ENCODE measurements at places on chromosomes 6 and 20. TPM values are rescaled to one million over a fixed set of nuclear protein-coding genes. Genes with fewer than 3 reads are reported as not detected.

The CGA gene
- total RNA-seq, result not detected

DNA sequence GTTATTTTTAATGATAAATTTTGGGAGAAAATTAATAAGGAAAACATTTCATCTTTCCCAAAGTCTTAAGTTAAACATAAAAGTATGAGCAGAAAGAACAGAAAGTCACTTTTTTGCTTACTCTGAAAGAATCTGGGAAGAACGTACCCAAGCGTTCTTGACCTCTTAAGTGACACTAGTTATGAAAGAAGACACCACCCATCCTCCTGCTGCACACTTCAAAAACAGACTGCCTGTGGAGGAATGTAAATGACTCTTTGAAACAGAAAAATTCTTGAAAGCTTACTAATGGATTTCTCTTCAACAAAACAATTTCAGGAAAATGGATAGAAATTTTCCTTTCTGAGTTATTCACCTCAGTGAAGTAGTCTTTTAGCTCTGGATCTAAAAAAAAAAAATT lies 227.7 kb downstream of the MEI4 start:
- DNase-seq, result peak; percentile 11

GRCh38 chr6:170464524-170464979 lies 88.6 kb downstream of the PSMB1 start:
- no peak for DNase-seq

The ENPP5 gene
- total RNA-seq, result not detected

DNA sequence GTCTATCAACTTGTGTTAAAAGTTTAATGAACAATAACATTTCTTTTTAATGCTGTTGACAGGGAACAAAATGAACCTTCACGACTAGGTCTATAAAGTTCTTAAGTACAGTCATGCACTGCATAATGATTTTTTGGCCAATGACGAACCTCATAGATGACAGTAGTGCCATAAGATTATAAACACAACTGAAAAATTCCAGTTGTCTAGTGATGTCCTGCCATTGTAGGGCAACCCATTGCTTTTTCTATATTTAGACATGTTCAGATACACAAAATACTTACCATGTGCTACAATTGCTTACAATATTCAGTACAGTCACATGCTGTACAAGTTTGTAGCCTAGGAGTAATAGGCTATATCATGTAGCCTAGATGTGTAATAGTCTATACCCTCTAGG lies 93.6 kb downstream of the SYNE1 start:
- DNase-seq, result no peak

The C6orf15 gene
- total RNA-seq, result not detected

GRCh38 chr20:58372806-58373205 lies 16.2 kb upstream of the VAPB start:
- no peak for DNase-seq

The C6orf58 gene
- not detected for total RNA-seq

DNA sequence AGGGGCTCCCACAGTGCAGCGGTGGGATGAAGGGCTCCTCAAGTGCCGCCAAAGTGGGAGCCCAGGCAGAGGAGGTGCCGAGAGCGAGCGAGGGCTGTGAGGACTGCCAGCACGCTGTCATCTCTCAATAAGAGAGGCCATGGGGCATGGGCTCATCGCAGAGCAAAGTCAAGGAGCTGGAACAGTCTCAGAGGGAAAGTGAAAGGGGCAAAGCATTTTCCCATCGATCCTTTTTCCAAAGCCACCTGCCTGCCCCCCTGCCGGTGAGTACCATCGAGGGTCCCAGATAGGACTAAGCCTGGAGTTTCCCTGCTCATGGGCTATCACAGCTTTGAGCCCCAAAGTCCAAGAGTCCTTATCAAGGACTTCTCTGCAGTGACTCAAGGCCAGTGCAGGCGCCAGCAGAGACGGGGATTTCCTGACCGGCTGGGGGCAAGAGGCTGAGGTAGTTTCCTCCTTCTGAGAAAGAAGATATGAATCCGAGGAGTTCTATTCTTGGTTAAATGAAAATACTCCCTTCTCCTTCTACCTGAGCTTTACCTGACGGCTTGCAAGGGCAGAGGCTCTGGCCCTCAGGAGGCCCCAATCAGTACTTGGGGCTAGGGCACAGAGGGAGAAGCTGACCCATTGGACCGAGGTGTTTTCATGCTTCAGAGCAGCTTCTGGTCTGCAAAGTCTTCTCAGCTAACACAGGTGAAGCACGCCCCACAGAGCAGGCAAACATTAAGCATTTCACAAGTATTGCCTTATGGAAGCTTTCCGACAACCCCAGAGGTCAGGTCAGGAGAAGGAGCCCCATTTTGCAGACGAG lies 22.6 kb downstream of the ETV7 start:
- DNase-seq, result peak; percentile 66

- DNase-seq, result no peak
Measured at GRCh38 chr6:139649732-139650131, 275.3 kb upstream of the CITED2 start.

DNA sequence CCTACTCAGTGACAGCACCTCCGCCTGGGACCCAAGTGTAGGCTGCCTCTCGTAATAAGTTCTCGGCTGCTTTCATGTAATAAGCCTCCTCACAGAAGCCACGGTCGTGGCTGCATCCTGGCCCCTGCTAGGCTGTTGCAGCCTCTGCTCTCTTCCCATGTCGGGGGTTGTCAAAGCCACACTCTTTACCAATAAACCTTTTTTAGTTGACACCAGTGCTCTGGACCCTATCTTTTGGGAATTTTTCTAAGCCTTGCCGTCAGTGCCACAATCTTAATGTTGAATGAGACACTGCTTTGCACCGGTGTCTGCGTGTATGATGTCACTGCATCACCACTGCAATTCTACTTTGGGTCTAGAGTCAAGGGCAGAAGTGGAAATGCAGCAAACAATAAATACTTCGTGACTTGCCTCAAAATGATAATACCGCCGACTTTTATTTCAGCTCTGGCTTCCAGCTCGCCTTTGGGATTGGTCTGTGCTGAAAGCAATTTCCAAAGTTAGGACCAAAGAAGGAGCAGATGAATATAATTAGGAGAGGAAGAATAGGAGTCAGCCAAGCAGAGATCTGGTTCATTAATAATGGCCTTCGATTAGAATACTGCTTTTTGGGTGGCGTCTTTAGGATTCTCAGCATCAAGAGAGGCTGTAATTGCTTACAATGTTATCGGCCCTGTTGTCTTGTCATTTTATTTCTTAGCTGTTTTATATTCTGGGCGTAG lies 57.6 kb upstream of the CCN6 start:
- DNase-seq, result no peak

DNA sequence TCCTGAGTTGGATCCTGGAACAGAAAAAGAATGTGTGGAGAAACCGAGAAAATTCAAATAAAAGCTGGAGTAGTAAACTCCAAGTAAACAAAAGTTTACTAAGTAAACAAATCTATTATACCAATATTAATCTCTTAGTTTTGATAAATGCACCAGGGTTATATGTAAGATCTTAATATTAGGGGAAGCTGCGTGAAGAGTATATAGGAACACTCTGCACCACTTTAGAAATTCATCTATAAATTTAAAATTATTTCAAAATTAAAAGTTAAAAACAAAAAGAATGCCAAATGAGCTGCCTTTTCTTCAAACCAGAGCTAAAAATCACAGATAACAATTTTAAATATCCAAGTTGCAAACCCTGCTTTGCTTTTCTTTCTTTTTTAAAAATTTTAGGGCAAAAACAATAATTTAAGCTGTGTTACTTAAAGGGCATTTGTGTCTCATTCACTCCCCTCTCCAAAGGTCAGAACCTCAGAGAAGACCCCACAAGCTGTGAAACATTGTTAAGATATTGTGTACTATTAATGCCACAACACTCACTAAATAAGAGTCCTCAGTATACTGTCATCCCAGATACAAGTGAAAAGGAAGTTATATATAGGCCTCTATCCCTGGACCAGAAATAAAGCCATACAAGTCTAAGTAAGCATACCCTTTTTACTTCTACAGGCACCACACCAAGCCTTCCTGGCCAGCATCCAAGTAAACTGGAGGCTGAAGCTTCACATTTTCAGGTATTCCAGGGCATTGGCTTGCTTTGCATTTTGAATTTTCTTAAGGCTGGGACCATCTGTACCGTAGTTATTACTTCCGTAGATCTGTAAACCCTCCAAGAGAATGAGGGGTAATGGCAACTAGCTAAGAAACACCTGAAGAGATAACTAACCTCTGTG lies 7.0 kb downstream of the DNAAF9 start:
- no peak for DNase-seq

DNA sequence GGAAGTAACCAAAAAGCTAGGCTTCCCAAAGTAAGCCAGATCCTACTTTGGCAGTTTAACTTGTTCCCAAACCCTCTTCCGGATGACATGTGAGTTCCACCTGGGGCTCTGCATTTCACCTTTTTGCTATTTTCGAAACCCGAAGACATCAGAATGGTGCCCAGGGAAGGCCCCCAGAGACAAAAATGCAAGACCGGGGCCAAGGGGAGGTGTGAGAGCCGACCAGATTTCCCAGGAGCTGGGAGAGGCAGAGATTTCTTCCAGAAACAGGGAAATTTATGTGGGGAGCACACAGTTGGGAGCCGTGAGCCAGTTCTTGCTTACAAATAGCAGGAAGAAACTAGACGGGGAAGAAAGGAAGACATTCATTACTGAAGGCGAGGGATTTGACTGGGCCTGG lies 209.7 kb downstream of the ZNF217 start:
- no peak for DNase-seq

The GPR63 gene
- total RNA-seq, result under 0.01 TPM

DNA sequence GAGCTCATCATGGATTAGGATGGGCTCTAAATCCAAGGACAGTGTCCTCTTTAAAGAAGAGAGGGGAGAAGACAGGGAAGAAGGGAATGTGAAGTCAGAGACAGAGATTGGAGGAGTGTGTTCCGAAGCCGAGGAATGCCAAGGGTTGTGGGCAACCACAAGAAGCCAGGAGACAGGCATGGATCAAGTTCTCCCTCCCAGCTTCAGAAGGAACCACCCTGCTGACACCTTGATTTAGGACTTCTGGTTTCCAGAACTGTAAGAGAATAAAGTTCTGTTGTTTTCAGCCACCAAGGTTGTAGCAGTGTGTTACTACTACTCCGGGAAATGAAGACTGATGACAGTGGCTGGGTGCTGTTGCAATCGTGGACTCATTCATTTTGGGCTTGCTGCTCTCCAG lies 120.1 kb downstream of the RPS12 start:
- DNase-seq, result no peak

DNA sequence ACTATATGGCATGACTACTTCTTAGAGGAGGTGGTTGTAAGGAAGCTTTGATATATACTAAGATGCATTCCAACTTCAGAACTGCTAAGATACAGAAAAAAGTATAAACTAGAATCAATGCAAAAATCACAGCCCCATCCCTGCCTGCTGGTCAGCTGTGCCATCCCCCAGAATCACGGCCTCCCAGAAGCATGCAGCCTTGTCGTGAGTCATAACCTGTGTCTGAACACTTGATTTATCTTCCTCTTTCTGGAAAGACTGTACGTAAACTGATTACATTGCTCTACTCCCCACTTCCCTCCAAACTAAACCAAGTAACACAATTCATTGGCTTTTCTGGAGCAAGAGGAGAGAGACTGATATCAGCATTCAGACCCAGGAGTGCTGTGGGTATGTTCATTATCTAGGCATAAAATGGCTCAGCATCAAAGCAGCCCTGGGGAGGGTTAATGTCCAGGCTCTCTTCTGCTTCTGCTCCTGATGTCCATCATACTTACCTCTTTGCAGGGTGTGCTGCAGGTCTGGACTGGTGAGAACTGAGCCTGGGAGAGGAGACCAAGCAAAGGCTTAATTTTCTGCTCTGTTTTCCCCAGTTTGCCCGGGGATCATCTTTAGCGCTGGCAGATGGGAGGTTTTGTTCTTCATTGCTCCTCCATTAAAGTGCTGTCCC lies 18.4 kb downstream of the SCP2D1 start:
- DNase-seq, result no peak

GRCh38 chr6:79570129-79571029 lies 33.1 kb upstream of the LCA5 start:
- peak; percentile 72 for DNase-seq

The NNAT gene
- 0.23 TPM for total RNA-seq

DNA sequence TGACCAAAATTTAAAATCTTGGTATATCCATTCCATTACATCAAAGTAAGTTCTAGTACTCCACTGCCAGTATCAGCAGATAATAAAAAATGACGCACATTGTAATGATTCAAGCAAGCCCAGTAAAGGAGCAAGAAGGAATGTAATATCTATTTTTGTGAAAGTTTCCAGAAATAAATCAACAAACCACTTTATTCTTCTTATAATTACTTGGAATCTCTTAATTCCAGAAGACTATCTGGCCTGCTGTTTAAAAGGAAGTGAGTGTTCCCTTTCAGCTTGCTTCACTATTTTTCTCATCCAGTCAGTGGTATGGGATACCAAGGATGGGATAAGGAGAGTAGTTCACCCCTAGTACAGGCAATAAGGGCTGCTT lies 42.2 kb upstream of the DSE start:
- no peak for DNase-seq

Data from dermis blood vessel endothelial cell (primary cell).